AG10803 (cell line): ENCODE measurements at places on chromosomes 4 and X.

GRCh38 chr4:145623831-145624230 is 4.6 kb downstream of the MMAA start:
- peak; percentile 48 for DNase-seq

DNA sequence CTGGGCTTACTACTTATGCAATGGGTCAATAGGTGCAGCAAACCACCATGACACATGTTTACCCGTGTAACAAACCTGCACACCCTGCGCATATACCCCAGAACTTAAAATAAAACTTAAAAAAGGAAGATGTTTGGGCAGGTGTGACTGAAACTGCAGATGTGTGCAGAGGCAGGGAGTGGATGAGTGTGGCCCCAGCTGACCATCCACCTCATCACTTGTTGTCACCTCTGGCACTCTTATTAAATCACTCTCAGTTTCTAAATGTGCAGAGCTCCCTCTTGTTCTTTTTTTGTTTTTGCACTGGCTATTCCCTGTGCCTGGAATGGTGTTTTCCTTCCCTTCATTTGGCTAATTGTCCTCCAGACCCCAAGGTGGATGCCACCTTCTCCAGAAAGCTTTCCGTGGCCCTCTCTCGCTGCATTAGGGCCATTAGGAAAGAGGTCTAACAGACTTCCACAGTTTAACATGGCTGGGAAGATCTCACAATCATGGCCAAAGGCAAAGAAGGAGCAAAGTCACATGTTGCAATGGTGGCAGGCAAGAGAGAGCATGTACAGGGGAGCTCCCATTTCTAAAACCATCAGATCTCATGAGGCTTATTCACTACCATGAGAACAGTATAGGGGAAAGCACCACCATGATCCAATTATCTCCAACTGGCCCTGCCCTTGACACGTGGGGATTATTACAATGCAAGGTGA is 58.5 kb downstream of the SLC2A9 start:
- no peak for DNase-seq

- no peak for DNase-seq
Observed at GRCh38 chr4:56755901-56756300, 65.6 kb downstream of the SPINK2 start.

DNA sequence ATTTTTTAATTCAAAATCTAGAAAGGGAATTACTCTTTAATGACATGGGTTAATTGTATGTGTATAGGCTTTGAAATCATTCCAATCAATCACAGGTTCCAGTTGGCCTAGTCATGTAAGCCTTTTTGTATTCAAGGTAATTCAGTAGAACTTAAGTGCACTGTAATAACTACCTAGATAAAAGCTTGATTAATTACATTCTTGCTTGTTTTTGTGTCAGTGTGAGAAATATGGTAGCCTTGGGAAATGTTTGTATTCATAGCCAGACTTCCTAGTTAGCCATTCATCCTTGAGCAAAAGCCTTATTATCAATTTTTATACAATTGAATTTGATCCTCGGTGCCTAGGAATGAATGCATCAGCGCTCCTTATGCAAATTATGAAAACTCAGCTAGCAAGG is 33.5 kb downstream of the TKTL2 start:
- DNase-seq: no peak

DNA sequence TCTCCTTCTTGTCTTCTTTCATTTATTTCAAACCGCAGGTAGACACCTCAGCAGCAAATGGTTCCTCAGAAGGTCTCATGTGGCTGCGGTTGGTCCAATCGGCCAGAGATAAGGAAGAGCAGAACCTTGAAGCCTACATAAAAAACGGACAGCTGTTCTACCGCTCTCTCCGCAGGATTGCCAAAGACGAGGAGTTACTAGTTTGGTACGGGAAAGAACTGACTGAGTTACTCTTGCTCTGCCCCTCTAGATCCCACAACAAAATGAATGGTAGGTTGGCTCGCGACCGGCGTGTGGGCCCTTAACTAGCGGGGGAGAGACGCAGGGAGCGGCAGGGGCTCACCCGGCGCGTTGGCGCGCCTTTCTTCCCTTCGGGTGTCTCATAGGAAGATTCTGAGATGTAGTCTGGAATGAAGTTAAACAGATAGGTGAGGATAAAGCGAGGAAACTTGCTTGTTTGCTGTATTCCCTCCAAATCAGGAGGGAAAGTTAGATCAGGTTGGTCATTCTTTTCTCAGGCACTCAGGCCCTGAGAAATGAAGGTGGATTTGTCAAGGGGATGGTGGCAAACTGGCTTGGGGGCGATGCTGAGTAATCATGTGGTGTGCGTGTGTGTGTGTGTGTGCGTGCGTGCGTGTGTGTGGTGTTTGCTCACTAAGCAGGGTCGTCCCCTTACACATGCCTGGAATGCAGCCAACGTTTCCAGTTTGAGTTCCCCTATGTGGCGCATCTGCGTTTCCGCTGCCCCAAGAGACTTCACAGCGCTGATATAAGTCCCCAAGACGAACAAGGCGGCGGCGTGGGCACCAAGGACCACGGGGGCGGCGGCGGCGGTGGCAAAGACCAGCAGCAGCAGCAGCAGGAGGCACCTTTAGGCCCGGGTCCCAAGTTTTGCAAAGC is 4.2 kb downstream of the PRDM8 start:
- DNase-seq: peak; percentile 62

DNA sequence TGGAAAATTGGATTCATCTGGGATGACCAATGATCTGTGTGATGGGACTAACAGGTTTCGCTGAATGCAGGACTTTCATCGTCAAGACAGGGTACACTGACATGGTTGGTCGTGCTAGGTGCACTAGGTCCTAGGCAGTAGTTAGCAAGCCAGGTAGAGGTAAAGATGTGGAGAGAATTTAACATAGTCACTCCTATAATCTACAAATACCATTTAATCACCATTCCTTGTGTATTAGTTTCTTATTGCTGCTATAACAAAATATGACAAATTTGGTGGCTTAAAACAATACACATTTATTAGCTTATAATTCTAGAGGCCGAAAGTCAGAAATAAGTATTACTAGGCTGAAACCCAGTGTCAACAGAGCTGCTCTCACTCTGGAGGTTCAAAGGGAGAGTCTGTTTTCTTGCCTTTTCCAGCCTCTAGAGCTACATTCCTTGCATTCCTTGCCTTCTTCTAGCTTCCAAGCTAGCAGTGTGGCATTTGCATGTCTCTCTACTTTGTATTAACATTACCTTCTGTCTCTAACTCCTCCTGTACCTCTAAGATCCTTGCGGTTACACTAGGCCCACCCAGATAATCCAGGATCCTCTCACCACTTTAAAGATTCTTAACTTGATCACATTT is 98.7 kb upstream of the GRIA3 start:
- DNase-seq: peak; percentile 61

DNA sequence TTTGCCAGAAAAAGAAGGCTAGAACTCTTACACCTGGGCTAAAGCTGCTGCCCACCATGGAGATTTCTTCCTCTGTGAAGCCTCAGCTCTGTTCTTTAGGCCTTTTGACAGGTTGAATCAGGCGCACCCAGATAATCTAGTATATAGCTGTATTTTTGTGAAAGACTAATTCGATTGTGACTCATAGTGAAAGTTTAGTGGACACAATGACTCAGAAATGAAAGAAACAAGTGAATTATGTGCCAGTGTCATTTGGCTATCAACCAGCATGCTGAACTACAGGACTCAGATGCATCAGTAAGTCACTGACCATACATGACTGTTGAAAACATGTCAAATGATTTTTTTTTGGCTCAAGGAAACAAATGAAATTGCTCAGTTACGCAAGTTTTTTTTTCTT is 425.4 kb downstream of the SLITRK2 start:
- no peak for DNase-seq

DNA sequence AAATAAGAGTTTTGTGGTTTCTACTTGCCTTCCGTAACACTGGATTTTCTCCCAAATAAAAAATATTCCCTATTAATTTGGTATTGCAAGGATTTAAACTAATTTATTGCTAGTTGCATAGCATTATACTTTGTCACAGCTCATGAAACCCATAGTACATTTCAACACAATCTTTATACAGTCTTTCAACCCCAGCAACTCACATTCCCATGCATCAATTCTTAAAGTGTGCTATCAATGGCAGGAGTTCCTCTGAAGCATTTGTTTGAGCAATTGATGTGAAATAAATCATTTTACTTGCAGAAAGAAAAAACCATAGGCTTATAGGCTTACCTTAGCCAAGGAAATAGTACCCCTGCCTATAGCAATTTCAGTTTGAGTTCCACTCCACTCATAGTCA is 251.9 kb downstream of the PAPSS1 start:
- peak; percentile 18 for DNase-seq

DNA sequence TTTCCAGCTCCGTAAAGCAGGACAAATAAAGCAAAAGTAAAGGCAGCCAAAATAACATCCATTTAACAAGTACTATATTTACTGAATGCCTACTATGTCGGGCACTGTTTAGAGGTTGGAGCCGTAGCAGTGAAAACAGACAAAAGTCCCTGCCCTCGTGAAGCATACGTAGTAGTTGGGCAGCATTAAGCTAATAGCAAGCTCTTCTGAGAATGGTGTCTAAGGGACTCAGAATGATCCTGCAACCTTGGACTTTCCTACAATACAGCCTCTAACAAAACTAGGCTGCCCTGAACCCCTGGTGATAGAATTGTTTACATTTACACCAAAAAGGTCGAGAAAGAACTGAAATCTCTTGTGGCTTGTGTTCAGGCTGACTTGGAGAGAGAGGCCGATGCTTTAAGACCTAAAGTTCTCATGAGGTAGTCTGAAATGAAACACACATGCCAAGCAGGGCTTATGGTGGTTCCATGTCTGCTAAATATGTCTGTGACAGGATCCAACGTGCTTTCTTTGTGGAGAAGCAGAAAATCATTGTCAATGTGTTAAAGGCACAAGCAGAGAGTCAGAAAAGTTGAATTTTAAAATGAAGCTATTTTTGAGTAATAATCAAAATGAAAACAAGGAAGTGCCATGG is 898 bp upstream of the PDGFC start:
- no peak for DNase-seq

- DNase-seq: peak; percentile 27
Observed at GRCh38 chr4:181650033-181650825, 593.0 kb upstream of the TENM3 start.

- no peak for DNase-seq
Observed at GRCh38 chrX:8849458-8849857, 48.3 kb upstream of the FAM9A start.

- DNase-seq: no peak
Observed at GRCh38 chrX:40182615-40183014, 84.9 kb upstream of the BCOR start.

- DNase-seq: no peak
Observed at GRCh38 chr4:3308691-3309090, 15.9 kb downstream of the RGS12 start.

DNA sequence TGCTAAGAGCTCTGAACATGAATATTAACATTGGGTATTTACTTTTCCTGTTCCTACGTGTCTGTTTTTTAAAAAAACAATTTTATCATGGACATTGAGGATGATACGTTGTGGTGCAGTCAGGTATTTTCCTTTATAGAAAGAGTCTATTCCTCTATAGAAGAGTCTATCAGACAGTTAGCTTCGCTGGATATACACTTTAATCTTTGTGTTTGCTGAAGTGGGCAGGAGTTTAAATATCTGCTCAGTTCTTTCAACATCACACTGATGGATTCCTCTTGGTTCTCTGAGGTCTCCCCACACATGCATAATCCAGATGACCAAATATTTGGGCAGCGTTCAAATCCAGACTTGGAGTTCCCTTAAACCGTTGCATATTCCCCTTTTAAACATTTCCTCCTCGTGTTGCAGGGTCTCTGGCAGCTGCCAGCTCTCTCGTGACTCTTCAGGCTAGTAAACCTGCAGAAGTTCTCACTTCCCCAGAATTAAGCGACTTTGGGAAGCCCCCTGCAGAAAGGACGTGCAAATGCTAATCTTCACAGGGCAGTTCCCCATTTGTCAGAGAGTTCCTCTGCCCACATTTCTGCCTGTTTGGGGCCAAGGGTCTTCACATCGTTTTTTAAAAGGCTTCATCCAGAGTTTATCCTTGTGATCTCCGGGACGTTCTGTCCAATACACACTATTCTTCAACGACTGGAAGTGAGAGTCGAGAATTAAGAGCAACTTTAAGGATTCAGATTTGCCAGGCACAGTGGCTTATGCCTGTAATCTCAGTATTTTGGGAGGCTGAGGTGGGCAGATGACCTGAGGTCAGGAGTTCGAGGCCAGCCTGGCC is 20.5 kb upstream of the DHRSX start:
- peak; percentile 37 for DNase-seq

- DNase-seq: no peak
Observed at GRCh38 chr4:47106561-47106960, 75.2 kb downstream of the GABRB1 start.

GRCh38 chr4:6649216-6649615 is 8.7 kb downstream of the MRFAP1 start:
- DNase-seq: no peak

- DNase-seq: peak; percentile 80
Observed at GRCh38 chr4:1842993-1843448, 12.9 kb downstream of the LETM1 start.

DNA sequence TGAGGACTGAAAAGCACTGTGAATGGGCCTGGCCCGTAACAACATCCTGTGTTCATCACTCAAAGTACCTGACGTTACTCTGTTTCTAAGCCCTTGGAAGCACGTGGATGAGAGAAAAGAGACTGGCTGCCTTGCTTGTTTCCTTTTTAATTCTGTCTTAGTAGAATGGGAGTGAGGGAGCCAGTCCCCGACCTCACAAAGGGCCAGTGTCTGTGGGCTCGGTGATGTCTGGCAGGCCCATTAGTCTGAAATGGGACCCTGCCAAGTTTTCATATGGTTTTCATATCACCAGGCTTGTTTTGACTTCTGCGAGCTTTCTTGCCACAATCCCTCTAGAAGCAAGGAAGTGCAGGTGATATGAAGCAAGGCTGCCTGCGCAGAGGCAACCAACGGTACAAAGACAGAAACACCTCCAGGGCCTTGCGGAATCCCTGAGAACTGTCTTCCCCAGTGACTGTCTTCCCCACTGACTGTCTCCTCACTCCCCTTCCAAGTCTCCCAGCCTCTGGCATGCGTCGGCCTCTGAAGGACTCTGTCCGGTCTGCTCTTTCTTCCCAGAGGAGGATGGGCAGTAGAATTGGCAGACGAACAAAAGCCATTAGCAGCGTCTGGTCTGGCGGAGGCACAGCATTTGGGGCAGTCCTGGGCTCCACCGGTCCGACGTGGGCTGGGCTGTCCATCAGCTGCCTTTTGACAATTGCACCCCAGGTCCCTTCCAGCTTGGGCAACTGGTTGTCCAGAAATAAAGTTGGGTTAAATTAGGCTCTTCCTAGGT is 20.2 kb upstream of the RASL11B start:
- peak; percentile 36 for DNase-seq

DNA sequence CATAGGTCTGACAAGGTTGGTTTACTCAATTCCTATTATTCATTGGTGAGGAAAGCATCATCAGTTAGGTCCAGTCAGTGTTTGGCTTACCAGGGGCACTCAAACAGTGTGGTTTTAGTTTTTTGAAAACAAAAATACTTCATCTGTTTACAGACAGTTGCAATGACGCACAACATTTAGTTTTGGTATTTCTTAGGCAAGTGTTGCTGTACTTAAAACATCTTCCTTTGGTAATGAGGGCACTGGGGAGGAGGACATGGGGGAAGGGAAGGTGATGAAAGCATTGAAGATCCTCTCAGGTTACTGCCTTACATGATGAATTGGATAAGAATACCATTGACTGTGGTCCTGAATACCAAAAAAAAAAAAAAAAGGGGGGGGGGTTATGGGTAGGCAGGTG is 93.7 kb upstream of the MAOA start:
- DNase-seq: no peak

GRCh38 chrX:17442898-17443297 is 67.9 kb downstream of the NHS start:
- peak; percentile 36 for DNase-seq
